ENCODE measurements at places on chromosomes 3 and 15.

GRCh38 chr3:124843506-124844177 is 43.5 kb downstream of the ITGB5 start:
- no peak for DNase-seq

GRCh38 chr3:142057331-142057725 is 92.0 kb downstream of the TFDP2 start:
- DNase-seq: no peak

GRCh38 chr3:106813742-106814141 is 563.5 kb upstream of the CCDC54 start:
- DNase-seq: no peak

DNA sequence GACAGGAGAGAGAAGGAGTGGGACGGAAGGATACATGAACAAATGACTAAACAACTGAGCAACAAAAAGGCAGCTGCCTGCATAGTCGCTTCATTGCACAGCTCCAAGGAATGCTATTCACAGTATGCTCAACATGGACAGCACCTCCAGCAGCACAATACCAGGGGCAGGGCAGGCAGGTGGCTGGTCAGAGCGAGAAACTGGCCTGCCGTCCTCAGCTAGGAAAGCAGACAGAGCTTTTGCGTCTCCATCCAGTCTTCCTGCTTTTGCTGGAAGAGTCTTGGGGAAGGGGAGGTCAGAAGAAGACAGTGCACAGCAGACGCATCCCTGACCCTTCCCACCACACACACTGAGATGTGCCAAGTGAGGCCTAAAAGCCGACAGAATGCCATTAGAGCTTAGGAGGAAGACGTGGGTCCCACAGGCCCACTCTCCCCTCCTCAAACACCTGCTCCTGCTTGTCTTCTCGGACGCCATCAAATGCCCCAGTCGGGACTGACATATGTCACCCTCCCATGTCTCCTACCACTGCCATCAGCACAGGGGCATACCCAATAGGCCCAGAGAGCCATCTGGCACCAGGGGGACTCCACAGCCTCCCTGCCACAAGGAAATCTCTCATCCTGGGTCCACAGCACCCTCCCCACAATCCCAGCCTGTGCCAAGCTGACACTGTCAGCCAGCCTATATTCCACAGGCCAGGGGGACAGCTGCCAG is 3.9 kb downstream of the RAB6B start:
- DNase-seq: no peak

GRCh38 chr3:44661189-44661588 is 12.7 kb downstream of the ZNF35 start:
- no peak for DNase-seq

GRCh38 chr3:67804578-67804977 is 150.2 kb upstream of the SUCLG2 start:
- DNase-seq: no peak

DNA sequence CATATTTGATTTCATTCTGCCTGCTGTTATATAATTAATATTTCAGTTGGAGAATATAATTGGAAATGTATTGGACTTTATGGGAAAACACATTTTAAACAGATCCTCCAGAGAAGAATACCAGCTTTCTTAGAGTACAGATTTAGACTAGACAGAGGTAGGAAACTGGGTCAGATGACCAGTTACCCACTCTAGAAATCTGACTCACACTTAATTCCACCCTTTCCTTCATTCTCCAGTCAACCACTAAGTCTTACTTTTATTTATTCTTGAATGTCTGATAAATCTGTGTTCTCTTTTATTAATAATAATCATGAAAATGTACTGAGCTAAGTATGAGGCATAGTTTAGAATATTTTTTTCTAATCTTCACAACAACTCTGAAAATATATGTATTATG is 110.7 kb downstream of the LRRC49 start:
- peak; percentile 17 for DNase-seq

DNA sequence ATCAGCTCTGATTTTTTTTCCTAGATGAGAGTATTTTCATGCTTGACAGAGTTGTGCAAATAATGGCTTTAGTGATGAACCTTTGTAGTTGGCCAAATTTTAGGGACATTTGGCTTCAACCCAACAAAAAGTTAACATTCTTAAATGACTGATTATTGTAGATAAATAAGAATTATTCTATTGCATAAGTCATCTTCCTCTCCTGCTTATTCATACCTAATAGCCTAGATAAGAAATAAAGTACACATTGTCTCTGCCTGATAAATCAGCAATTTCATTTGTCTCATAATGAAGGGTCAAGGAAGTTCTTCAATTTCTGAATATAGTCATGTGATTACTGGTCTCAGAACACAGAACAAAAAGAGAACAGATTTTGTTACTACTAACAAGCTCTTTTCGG is 428.9 kb upstream of the IL12A start:
- no peak for DNase-seq

DNA sequence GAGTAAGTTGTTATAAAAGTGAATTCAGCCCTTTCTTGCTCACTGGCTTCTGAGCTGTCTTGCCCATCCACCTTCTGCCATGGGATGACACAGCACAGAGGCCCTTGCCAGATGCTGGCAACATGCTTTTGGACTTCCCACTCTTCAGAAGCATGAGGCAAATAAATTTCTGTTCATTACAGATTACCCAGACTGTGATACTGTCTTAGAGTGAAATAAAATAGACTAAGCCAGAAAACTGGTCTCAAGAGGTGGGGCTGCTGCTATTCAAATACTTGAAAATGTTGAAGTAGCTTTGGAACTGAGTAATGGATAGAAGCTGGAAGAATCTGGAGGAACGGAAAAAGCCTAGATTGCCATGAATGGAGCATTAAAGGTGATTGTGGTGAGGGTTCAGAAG is 170.4 kb downstream of the ZMAT3 start:
- DNase-seq: no peak

DNA sequence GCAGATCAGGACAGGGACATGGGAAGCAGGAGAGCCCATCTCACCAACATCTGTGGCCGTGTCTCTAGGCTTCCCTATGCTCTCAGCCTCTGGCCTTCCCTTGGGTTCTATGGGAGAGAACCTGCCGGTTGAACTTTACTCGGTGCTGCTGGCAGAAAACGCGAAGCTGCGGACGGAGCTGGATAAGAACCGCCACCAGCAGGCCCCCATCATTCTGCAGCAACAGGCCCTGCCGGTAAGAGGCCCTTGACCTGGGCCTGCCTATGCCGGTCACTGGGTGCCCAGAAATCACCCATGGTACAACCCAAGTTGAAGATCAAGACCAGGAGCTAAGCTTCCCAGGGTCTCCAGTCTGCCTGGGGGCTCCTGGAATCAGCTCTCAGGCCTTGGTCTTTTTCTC is 34.8 kb downstream of the CYP11A1 start:
- DNase-seq: no peak

DNA sequence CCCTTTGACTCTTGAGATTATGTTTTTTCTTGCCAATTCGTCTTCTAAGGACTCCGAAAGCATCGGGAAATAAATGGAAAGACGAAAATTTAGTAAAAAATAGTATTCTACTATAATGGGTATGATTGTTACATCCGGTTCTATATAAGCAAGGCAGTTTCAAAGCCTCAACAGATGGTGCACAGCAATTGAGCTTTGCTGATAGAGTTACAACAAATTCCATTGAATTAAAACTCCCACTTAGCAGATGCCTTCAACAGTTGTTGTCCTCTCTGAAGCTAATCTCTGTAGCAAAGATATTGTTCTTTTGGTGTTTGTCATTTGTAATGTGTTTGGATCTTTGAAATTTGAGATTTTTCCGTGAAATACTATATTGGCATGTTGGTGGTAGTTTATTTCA is 16.1 kb upstream of the GHSR start:
- no peak for DNase-seq

GRCh38 chr3:72318504-72319193 is 529.6 kb downstream of the SHQ1 start:
- no peak for DNase-seq
